ENCODE measurements at places on chromosomes 1 and 21.

- no peak for DNase-seq
These were observed 6.2 kb downstream of the SNX27 start for GRCh38 chr1:151618003-151618402.

- no peak for DNase-seq
These were observed 178.5 kb upstream of the FMN2 start for GRCh38 chr1:239913141-239913585.

DNA sequence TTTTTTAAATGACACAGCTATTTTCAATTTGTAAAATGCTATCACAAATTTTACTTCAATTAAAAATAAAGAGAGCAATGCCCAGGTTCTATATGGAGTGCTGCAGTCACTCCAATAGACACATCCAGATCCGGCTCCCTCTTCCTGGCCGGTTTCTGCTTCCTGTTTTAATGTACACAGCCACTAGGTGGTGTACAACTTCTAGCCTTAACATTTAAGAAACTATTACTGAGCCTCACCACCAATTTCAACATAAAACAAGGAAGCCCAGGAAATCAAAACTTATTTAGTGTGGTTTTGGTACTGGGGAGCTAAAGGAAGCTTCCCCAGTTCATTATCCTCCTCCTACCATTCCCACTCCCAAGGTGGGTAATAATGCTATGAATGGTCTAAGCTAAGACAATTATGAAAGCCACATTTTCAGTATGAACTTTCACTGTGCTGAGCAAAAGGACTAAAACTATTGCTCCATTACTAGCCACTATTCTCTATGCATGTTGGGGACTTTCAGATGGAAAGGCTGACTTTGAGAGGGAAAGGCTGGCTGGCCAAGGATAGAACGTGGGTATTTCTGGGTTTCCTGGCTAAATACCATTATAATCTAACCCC lies 25.5 kb upstream of the MTMR11 start:
- peak; percentile 13 for DNase-seq

GRCh38 chr21:34790341-34790740 lies 121.5 kb downstream of the CLIC6 start:
- DNase-seq = no peak

- DNase-seq = no peak
These were observed 2.8 kb downstream of the LINGO4 start for GRCh38 chr1:151802372-151802771.

- DNase-seq = no peak
These were observed 77.7 kb upstream of the C1orf87 start for GRCh38 chr1:60151311-60151710.

DNA sequence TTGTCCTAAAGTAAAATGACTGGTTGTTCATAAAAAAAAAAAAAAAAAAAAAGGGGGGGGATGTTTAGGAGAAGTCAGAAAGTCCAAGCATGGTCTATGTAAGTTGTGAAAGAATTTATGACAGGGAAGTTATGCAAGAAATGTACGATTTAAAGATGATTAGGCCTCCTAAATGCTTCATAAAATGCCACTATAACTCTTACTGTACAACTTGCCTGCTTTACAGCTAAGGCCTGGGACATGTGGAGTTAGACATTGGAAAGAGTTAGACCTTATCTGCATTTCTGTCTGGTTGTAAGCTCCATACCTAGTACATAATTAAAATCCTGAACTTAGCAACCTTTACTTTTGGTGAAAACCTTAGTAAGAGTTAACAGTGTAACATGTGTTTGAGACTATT lies 150.0 kb downstream of the TPR start:
- DNase-seq = no peak

DNA sequence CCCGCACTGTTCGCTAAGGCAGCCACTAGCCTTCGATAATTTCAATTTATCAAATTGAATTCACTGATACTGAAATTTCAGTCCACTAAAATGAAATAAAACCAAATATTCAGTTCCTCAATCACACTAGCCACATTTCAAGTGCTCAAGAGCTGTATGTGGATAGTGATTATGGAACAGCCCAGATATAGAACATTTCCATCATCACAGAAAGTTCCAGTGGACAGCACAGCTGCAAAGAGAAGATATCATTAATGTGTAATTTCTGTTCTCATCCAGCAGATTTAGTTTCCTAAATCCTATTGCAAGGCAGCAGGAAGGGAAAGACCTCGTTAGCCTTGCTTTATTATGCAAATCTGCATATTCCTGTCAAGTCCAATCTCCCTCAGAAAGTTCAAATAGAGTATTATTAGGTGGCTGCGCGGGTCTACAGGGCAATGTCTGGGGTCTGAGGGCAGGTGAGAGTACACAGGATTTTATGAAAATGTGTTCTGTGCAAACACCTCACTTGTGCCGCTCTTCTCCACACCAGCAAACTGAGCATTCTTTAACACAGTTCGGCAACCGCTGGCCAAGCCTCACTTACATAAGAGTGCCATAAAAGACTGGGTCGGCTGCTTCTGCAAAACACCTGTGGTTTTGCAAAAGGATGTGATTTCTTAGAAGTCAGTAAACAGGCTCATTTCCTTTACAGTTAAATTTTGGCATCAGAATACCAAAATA lies 22.4 kb downstream of the CAPZB start:
- no peak for DNase-seq

DNA sequence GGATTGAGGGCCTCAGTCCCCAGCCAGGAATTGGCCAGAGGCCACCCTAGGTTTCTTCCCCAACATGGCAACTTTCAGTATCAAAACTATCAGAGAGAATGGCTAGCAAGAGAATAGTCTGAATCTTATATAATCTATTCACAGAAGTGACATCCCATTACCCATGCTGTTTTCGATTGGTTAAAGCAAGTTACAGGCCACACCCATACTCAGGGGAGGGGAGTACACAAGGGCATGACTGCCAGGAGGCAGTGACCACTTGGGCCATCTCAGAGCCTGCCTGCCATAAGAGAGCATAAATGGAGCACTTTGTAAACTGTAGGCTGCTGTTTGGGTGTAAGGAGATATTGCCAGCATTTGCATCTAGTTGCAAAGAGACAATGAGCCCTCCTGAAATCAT lies 65.4 kb downstream of the FAM163A start:
- no peak for DNase-seq

DNA sequence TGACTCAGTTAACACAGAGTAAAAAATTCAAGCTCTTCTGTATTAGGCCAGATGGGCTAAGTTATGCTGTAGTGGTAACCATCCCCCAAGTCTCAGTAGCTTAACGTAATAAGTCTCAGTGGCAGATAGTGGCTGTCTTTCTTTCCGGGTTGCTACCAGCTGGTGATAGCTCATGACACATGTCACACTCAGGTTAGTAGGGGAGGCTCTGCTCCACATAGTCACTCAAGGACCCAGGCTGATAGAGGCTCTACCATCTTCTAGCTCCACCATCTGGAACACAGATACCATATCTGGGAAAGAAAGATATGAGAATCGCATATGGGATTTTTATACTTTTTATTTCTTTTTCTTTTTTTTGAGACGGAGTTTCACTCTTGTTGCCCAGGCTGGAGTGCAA lies 16.2 kb upstream of the MEF2D start:
- DNase-seq = no peak

- DNase-seq = no peak
These were observed 77.8 kb downstream of the CD58 start for GRCh38 chr1:116493036-116493435.
